ENCODE measurements at places on chromosomes 2 and 18.

- DNase-seq, result no peak
Measured at GRCh38 chr2:26470601-26471260, 7.2 kb downstream of the OTOF start.

- DNase-seq, result no peak
Measured at GRCh38 chr2:108594132-108594981, 60.1 kb downstream of the LIMS1 start.

DNA sequence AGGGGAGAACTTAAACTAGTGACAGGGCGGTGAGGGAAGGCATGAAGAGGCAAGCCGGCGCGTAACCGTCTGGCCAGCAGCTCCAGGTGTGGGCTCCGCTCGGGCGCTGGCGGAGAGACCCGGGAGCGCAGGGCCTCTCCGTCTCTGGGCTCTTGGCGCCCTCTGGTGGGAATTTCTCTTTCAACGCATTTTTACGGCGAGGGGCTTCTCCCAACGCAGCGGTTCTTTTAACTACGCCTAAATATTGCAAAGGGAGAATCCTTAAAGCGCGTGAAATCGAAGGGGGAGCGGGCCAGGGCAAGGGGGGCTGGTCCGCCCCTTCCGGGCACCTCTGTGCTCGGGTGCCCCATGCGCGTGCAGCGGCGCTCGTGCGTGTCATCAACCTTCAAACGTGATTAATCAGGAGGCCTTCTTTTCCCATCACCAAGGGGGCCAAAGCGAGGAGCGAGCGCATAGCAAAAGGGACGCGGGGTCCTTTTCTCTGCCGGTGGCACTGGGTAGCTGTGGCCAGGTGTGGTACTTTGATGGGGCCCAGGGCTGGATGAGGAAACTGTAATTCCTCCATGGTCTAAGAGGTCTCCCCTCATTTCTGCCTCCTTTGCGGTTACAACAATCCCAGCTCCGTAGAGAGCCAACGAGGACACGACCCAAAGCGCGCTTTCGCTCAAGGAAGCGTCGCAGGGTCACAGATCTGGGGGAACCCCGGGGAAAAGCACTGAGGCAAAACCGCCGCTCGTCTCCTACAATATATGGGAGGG, 762 bp upstream of the GAD1 start:
- peak; percentile 87 for DNase-seq

DNA sequence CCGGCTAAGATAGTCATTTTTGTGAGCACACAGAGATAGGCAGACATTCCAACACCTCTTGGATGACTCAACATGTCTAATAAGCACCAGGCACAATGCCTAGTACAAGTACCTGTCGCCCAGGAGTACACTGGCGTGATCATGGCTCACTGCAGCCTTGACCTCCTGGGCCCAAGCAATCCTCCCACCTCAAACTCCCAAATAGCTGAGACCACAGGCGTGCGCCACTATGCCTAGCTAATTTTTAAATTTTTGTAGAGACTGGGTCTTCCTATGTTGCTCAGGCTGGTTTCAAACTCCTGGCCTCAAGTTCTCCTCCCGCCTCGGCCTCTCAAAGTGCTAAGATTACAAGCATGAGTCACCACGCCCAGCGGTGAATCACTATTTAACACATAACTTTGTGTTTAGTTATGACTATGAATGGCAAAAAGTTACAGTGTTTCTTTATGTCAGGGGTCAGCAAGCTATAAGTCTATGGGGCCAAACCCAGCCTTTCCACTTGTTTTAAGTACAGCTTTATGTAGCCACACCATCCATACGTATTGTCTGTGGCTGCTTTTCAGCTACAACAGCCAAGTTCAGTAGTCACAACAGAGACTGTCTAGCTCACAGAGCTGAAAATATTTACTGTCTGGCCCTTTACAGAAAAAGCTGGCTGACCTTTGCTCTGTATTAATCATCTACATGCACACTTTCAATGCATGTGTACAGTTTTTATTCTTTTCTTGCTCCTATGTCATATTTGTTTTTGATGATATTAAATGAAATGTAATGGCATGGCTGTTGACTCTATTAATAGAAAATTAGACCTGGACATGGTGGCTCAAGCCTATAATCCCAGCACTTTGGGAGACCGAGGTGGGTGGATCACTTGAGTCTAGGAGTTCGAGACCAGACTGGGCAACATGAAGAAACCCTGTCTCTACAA, 18.7 kb downstream of the ORC2 start:
- no peak for DNase-seq

DNA sequence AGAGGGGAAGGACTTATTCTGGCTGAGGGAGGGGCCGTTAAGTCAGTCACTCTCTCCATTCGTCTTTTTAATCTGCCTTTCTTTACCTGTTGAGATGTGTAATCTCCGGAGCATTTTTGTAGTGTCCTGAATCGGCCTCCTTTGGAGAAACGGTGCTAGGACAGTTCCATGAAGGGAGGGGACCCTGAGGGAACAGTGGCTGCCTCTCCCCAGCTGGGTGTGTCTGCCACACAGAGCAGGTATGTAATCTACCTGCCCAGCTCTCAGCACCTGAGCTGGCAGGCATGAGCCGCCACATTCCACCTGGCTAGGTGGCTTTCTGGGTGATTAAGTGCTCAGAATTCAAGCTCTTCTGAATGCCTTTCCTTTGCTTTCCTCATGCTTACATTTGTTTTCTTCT, 131.2 kb downstream of the WDSUB1 start:
- peak; percentile 14 for DNase-seq

DNA sequence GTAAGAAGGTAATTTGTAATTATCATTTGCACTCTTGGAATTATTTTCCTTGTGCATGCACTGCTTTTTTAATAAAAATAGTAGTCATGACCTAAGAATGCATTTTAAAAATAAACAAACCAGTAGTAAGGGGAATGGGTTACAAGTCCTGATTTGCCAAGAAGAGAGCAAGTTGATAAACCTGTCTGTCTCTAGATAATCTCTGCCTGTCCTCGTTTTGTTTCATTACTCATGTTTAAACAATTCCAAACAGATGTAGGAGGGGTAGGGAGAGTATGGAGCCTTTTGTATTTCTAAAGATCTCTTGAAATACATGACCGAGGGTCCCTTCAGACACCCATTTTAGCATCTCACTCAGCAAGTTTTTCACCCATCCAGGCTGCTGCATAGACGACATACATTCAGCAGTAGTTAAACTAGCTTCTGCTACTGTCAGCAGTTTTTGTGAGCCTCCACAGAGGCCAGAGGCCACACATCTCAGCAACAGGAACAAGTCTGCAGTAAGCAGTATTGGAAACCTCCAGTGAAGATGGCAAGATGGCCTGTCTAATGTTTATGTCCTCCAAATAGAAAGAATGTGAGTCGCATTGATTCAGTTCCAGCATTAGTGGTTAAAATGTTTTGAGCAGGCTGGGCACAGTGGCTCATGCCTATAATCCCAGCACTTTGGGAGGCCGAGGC, 2.3 kb upstream of the EXOC6B start:
- no peak for DNase-seq

DNA sequence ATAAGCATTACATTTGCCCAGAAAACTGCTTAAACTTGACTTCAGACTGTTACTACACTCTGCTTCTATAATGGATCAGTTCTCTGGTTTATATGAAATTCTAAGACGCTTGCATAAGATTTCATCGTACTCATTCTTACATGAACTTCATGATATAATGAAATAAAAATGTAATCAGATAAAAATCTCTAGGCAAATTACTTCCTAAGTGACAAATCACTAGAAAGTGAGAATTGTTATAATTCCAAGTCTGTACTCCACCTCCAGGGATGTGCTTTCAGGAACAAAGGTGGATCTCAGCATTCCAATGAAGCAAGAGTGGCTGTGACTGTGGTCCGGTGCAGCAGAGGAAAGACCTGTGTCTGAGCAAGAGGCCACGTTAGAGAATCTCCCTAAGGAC, 226.2 kb downstream of the PIEZO2 start:
- no peak for DNase-seq

GRCh38 chr18:3911413-3911812, 461.4 kb downstream of the TGIF1 start:
- no peak for DNase-seq

DNA sequence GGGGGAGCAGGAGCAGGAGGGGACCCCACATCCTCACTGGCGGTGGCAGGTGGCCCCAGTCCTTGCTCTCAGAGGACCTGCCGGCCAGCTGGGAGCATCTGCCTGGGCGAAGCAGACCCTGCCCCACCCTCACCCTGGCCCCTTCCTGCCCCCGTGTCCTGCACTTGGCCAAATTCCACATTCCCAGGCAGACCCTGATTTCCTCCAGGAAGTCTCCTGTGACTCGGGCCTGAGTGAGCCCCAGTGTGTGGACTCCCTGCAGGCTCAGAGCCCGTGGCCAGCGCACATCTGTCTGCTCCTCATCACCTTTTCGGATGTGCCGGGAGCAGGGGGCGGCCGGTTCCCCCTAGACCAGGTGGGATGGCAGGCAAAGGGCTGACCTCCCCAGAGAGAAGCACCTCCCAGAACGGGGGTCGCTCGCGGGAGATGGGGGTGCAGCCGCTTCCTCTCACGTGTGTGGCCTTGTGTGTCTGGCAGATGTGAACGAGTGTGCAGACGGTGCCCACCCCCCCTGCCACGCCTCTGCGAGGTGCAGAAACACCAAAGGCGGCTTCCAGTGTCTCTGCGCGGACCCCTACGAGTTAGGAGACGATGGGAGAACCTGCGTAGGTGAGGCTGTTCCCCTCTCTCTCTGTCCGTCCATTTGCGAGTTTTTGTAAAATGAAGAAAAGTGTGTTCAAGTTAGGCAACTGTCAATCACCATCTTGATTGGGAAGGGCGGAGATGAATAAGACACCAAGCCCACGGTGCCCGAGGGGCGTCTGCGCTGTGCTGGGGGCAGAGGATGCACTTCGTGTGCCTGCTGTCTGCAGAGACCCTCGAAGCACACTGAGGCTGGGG, 90.4 kb downstream of the TPO start:
- DNase-seq, result no peak

DNA sequence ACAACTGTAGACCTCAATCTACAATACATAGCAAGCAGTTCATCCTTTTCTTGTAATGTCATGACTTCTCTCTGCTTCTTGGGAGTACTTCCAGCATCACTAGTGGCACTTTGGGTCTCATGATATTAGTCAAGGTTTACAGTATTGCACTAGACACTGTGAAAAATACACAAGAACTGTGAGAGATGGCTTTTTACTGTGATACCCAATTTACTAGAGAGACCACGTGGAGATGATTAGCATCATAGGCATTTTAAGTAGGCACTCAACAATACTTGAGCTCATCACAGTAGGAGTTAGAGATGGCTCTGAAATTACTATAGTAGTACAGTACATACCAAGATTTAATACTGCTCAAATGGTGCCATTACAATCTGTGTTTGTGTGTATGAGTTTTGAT, 112.8 kb upstream of the EML6 start:
- DNase-seq, result no peak

DNA sequence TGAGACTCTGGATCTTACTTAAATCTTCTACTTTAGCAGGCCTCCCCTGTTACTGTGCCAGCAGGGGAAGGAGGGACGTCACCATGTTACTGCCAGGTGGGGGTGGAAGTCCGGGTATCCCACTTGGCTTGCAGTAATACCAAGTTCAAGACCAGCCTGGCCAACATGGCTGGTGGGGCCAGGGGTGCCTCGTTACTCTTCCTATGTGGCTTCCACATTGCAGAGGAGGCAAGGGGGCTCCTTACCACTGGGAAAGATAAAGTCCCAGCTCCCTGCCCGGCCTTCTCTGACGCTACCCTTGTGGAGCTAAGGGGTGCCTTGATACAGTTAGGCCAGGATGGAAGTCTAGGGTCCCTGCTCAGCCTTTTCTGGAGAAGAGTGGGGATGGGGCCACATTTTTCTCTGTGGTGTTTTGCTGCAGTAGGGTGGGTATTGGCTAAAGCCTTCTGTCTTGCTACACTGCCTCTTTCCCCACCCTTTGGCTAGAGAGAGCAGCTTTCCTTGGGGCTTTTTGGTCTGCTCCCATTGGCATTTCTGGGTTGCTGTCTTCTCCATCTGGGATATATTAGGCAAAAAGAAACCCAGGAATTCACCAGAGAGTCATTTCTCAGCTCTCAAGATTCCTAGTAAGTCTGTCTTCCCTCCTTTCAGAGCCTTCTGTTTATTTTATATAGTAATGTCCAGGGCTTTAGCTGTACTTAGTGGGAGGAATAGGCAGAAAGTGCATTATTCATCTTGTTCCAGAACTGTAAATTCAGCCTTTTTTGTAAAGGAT, 21.9 kb downstream of the ELMOD3 start:
- no peak for DNase-seq

GRCh38 chr18:50629148-50629631, 69.3 kb downstream of the MAPK4 start:
- DNase-seq, result peak; percentile 28

DNA sequence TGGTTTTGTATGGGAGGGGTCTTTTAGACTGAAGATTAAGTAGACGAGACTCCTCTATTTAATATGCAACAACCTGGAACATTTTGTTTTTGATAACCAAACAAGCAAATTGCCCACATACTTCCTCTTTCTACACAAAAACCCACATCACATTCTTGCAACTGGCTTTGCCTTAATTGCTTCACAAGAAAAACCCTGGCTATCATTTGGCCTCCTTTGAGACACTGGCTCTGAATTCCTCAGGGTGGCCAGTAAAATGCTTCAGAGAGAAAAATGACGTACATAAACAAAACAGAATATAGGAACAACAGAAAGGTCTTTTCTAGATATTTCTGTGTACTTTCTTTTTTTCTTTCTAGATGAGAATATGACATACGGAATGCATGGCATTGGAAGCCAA, 103.0 kb downstream of the TRIB2 start:
- no peak for DNase-seq

Measured in NCI-H2081 (cell line).